MG63 (cell line): ENCODE measurements at places on chromosomes 11 and 22.

- DNase-seq, result peak; percentile 77
Observed at GRCh38 chr22:46934746-46935491, 172.5 kb downstream of the TBC1D22A start.

GRCh38 chr22:39350757-39351688 lies 1.2 kb downstream of the SYNGR1 start:
- DNase-seq, result no peak

GRCh38 chr11:123434262-123434661 lies 4.2 kb downstream of the GRAMD1B start:
- DNase-seq, result peak; percentile 21

DNA sequence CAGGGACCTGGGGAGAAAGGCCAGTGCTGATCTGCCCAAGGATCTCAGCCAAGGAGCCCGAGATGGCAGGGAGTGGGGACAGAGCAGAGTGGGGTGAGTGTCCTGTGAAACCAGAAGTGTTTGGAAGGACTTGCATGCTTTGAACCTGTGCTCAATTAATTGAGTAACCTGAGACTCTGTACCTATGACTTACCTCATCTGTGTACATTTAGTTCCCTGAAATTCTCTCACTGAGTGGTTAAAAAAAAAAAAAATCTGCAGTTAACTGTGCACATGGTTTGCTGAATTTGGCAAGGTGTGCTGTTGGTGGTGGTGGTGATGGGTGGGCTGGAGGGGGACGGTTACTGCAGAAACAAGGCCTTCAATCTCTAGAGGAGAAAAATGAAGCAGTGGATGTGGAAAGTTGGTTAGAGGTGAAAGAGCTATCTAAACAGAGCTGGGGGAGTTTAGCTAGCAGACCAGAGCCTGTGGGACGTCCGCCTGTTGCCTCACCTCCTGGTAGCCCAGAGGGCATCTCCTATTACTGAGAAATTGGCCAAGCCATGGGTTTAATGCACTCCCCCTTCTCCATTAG lies 8.3 kb upstream of the SORL1-AS1 start:
- DNase-seq, result no peak

DNA sequence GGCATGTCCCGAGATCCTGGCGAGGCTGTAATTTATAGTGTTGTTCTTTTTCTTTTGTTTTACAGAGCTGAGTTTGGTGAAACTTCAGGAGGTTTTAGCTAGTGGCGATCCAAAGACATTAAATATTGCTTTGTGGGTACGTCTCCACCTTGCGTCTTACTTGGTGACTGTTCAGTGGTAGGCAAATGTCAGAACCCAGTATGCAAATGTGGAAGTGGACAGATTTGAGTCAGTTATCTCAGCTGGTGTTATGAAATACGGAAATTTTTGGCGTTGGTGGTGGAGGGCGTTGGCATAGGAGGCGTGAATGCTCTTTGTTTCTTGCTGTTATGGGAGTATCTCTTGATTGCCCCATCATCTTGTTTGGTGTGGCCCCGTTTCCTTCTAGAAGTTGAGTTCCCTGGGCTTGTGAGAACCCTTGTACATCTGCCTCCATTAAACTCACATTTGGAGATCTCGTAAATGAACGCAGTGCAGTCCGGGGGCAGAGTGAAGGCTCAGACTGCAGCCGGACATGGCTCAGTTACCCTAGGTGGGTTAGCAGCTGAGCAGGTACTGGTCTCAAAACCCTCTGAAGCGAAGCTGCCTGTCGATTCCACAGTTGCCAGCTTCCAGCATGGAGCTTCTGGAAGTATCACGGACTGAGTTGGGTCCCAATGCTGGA lies 39.9 kb downstream of the PTPRJ start:
- DNase-seq, result no peak
